ENCODE measurements at places on chromosomes 12 and 14. TPM values are rescaled to one million over a fixed set of nuclear protein-coding genes. Genes with fewer than 3 reads are reported as not detected.

The NGB gene
- not detected for total RNA-seq

- DNase-seq = no peak
Observed at GRCh38 chr14:67675219-67675582, 769 bp upstream of the VTI1B start.

DNA sequence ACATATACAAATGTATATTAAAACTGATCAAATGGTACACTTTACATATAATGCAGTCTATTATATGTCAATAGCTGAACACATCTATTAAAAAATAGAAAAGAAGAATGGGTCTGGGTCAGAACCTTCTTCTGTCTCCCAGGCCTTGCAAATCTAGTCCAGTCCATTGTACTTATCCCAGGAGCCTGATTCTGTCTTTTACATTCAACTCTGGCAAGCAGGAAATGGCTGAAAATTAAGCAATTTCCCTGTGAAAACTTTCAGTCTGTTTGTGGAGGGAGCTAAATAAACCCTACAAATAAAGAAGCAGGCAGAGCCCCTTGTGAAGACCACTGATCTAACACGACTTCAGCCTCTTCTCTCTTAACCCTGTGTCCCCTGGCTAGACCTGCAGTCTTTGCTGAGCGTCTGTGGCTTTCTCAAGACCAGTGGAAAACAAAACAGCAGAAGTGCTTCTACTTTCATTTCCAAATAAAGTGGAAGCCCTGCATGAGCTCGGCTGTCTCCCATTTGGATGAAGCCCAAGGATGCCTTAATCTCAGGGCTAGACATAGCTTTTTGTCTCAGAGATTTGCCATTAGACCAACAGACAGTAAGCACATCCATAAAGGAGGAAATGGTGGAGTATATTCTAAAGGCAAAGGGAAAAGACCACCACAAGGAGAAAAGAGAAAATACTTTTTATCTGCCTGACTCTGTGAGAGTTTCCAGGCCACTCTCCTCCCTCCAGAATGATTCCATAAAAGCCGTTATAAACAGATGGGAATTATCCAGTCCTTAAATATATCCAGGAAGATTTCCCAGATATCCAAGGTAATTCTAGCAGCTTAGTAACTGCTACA lies 48.2 kb downstream of the CRACR2A start:
- DNase-seq = no peak

GRCh38 chr12:131552492-131552863 lies 158.4 kb upstream of the SFSWAP start:
- no peak for DNase-seq

All from HT-29 (cell line).